ENCODE measurements at places on chromosomes 16 and 17.

- peak; percentile 64 for DNase-seq
Observed at GRCh38 chr17:81150377-81151077, 14.8 kb upstream of the PVALEF start.

GRCh38 chr16:54944002-54944401, 13.3 kb downstream of the IRX5 start:
- no peak for DNase-seq

DNA sequence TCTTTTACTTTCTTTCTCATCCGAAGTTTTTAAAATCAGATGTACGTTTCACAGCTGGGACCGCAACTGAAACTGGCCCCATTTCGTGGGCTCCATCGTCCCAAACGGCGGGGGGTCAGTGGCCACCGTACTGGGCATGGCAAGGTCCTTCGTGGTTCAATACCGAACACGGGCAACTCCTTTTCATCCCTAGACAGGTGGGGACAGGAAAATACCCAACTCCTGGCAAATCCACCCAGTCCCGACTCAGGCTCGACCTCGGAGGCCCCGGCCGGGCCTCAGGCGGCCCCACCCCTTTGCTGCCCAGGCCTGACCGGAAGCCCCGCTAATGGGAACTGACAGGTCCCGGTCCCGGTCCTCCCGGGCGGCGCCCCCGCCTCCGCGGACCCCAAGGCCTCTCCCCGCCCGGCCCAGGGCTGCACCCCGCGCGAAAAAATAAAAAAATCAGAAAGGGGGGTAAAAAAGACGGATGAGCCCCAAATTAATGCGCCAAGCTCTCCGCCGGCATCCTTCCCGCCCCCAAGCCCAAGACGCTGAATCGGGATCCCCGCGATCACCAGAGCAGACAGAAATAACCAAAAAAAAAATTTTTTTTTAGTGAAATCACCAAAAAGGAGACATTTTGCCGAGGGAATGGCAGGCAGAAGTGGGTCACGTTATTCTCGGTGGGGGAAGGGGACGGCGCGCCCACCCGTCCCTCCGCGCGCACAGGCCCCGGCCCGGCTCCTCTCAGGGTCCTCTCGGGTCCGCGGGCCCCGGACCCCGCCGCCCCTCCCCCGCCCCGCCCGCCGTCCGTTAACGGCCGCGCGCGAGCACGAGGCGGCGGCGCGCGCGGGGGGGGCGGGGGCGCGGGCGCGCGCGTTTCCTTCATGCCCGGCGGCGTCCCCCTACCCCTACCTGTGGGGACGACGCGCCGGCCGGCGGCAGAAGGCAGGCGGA, 562 bp downstream of the ZC3H7A start:
- DNase-seq = peak; percentile 30

GRCh38 chr17:75684249-75684648, 17.1 kb downstream of the SAP30BP start:
- DNase-seq = no peak

- DNase-seq = peak; percentile 68
Observed at GRCh38 chr17:39239640-39240314, 14.0 kb upstream of the STAC2 start.

DNA sequence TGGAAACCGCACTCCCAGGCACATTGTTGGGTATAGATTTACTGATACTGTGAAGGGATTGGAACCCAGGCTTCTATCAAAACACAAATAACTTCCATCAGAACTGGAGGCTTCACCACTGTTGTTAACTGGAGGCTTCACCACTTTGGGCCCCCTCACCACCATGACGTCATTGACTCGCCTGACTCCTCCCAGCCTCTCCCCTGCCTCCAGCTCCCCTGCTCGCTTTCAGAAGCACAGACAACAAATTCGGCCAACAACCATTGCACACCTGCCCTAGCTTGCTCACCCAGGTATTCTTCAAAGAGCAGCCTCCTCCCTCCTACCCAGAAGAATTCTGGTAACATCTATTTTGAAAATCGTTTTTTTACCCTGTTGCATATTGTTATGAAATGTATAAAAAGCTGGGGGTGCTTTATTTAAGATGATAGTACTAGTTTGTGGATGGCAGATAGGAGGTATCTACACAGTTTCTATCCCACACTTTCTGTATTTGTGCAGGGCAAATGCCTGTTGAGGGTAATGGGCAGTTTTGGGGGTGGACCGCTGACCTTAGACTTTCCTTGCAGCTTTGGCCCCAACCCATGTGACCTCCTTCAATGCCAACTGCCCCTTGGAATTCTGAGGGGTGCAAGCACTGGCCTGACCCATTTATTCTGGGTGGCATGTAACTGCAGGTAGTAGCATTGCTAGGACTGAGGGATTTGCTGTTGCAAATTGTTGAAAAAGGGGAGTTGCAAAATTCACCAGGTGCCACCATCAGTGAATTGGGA, 54.1 kb downstream of the HLF start:
- DNase-seq = no peak

- no peak for DNase-seq
Observed at GRCh38 chr17:17107891-17108431, 65.7 kb downstream of the MPRIP start.

DNA sequence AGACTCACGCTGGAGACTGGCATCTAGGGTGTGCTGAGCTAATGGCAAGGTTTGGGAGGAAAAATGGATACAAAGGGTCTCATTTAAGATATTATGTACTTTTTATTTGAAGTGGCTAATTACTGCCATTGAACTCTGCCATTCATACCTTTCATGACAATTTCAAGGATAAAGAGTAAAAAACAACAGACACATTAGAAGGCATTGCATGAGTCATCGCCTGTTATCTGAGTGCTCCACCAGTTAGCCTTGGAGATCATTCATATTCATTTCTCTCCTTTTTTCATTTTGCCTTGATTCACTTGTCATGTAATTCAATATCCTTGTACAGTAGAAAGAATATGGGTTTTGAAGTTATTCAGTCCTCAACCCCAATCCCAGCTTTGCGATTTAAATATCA, 109.5 kb downstream of the CDH8 start:
- DNase-seq = no peak

- DNase-seq = no peak
Observed at GRCh38 chr17:6428207-6428965, 6.5 kb downstream of the AIPL1 start.

DNA sequence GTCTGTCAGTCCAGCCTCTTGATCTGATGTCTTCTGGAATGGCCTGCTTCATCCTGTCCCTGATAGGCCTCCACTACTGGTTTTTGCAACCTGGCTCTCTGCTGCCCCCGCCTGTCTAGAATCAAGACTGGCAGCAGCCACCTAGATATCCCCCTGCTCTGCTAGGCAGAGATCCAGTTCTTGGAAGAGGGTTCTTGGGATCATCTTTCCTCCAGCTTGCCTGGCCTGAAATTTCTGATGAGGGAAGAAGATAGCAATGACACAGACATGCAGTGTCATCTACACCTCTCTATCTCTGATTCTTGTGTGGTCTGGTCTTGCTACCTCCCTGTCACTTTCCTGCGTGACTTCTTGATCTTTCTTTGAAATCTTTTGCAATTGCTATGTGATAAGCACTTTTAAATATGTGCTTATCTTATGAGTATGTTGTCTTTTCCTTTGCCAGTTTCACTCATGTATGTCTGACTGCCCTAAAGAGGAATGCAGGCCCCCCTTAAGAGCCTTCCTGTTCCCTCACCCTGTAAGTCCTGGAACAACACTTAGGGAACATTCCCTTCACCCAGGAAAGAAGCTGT, 20.3 kb upstream of the NFATC3 start:
- DNase-seq = peak; percentile 72

GRCh38 chr16:47634727-47635126, 173.6 kb downstream of the PHKB start:
- no peak for DNase-seq

- no peak for DNase-seq
Observed at GRCh38 chr17:9427465-9428315, 147.9 kb downstream of the STX8 start.

GRCh38 chr17:73133911-73134649, 30.7 kb upstream of the SSTR2 start:
- DNase-seq = no peak

DNA sequence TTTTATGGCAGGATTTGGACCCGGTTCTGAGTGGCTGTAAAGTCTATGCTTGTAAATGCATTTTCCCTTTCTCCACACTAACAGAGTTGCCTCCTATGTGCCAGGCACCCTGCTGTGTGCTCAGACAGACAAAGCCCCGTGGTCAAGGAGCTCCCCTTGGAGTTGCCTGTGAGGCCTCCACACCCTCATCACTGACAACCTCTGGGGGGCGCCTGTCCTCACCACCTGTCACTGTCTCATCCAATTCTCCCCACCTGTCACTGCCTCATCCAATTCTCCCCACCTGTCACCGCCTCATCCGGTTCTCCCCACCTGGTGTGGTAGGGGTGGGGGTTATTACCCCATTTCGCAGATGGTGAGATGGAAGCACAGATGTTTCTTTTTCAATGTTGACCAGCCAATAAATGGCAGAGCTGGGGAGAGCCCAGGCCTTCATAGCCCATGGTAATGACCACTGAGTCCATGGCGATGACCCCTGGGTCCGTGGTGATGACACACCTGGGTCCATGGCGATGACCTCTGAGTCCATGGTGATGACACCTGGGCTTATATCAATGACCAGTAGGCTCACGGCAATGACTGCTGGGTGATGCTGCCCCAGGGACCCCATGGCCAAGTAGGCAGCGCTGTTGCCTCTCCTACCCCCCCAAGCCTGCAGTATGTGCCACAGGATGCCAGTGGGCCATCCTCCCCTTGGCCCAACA, 150.1 kb downstream of the IRF8 start:
- no peak for DNase-seq

DNA sequence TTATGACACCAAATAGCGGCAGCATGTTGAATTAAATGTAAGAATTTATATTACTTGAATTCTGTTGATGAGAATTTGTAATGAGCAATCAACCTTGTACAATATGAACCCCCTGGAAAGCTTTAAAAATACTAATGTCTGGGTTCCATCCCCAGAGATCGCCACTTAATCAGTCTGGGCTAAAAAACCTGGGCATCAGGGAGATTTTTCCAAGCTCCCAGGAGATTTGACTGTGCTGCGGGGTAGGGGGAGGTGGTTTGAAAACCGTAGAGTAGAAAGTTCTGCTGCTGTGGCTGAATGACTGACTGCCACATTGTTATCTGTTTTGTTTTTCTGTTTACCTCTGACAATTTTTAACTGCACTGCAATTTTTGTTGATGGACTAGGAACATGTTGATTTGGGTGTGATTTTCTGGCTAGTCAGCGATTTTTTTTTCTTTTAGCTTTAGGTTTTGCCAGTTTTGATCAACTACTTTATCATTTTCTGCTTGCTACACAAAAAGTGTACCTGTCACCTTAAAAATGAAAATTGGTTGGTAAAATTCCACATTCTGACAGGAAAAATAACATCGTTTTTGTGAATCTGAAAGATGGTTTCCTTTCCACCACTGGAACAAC, 79.3 kb downstream of the PCTP start:
- DNase-seq = no peak

DNA sequence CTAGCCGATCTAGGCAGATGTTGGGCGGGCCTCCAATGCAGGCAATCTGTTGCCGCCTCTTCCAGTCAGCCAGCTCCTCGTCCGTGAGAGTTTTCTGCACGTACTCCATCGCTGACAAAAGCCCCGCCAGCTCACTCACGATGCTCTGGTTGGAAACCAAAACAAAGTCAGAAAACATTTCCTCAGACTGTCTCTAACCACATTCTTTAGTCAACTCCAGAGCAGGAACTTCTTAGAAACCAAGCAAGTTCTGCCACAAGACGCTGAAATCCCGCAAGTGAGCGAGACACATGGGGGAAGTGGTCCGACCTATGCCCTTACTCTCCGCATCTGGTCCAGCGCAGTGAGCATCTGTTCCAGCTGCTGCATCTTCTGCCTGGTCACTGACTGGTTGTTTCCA, 49.1 kb downstream of the STAT5A start:
- peak; percentile 54 for DNase-seq

DNA sequence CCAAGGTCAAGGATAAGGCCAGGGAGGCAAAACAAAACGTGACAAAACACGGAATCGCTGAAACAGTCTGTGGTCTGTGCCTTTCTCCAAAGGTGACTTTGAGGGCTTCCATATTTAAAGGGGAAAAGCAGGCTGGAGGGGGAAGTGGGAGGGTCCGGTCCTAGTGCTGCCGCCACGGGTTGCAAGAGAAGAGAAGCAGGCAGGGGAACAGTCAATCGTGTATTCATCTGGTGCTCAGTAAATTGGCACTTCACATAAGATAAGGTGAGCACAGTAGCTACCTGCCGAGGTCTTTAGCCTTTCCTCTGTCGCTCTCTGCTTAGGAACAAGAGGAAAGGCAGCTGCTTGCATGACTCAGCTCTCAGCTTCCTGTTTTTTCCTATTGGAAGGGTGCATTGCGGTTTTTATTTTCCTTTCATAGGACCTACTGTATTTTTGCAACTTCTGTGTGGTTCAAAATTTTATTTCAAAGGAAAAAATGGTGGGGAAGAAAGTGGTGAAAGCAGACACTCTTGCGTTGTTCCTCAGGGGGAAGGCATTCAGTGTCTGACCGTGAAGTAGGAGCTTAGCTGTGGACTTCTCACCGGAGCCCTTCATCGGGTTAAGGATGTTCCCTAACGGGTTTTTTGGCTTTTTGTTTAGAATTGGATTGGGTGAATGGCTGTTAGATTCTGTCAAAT, 7.1 kb upstream of the LGALS3BP start:
- DNase-seq = no peak

DNA sequence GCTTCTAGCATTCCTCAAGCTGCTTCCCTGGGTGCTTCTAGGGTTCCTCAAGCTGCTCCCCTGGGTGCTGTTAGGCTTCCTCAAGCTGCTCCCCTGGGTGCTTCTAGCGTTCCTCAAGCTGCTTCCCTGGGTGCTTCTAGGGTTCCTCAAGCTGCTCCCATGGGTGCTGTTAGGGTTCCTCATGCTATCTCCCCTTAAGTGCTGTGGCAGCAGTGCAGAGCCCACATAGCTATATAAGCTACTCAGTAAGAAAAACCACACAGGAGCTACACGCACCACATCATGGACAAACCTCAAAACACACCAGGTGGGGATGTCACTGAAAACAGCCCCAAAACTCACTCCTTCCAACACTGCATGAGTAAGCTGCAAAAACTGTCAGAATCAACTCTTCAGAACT, 35.2 kb downstream of the ANKRD11 start:
- no peak for DNase-seq

GRCh38 chr16:14378131-14378551, 251.9 kb downstream of the PARN start:
- no peak for DNase-seq

GRCh38 chr17:66702106-66702936, 132.6 kb upstream of the CACNG5 start:
- no peak for DNase-seq

DNA sequence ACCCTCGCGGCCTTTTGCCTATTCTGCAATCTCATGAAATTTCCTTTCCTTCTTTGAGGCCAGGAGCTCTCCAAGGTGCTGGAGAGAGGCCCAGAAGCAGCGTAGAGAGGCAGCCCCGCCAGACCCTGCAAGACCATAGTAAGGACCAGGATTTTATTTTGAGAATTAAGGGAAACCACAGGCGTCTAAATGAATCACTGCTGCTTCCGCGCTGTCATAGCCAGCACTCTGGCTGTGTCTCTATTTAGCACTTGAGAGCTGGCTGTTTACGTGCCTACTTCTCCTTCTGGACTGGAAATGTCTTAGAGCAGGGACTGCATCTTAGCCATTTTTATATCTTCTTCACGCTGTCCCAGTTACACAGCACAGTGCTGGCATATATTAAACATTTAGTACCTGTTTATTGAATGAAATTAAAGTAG, 37.6 kb upstream of the PIRT start:
- no peak for DNase-seq
